ENCODE measurements at places on chromosomes 4 and X. TPM values are rescaled to one million over a fixed set of nuclear protein-coding genes. Genes with fewer than 3 reads are reported as not detected.

SLC9B2 gene
- total RNA-seq: 21.1 TPM

PGRMC1 gene
- 14.9 TPM for total RNA-seq

SMIM10 gene
- not detected for total RNA-seq

TNIP3 gene
- 0.39 TPM for total RNA-seq

ATOH1 gene
- total RNA-seq: not detected

BMP3 gene
- total RNA-seq: not detected

RAB40AL gene
- not detected for total RNA-seq

PNCK gene
- 1.0 TPM for total RNA-seq

TCEAL6 gene
- not detected for total RNA-seq

RAB39B gene
- total RNA-seq: 5.7 TPM

DNA sequence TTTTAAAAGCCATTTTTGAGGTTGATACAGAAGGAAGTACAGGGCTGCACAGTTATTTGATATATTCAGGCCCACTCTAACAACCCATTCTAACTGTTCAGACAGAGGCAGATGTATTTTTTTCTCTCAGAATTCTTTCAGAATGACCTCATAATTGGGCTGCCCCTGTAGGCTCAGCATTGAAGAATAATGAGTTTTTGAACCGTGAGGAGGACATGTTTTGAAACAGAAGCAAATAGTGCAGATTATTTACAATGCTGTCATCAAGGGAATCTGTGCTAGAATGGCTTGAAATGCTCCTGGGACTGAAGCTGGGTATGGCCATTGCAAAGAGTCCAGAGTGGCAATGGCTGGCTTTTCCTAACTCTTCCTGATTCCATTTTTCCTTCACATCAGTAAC, 158.1 kb downstream of the SOX3 start:
- H3K27ac ChIP-seq: no peak overlapping the region
- no peak for DNase-seq
- no peaks in the 10 kb centered on the region for H3K4me1 ChIP-seq
- no peaks in the 10 kb centered on the region for H3K36me3 ChIP-seq
- H3K4me3 ChIP-seq: no peak overlapping the region

- no peak overlapping the region for H3K4me3 ChIP-seq
- no peaks in the 10 kb centered on the region for H3K27me3 ChIP-seq
- H3K4me1 ChIP-seq: no peaks in the 10 kb centered on the region
- no peak overlapping the region for H3K27ac ChIP-seq
- DNase-seq: no peak
Observed at GRCh38 chr4:137946453-137947174, 295.5 kb downstream of the SLC7A11 start.

DNA sequence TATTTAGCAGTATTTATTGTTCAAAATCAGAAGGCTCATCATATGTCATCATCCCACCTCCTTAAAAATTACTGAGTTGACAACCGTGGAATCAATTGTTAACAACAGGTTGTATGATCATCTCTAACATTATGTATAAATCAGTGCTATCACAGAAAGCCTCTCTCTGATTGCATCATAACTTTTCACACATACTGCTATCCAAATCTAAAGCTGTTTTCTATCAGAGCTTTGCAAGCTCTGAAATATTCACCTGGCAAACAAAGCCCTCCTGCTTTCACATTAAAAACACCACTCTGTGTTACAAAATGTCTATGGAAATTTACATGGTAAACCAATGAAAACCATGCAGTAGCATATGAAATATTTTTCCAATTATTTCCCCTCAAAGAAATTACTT, 310.0 kb downstream of the PDGFC start:
- no peak overlapping the region for H3K4me3 ChIP-seq
- no peaks in the 10 kb centered on the region for H3K36me3 ChIP-seq
- DNase-seq: no peak
- no peak overlapping the region for H3K27ac ChIP-seq
- no peaks in the 10 kb centered on the region for H3K4me1 ChIP-seq

DNA sequence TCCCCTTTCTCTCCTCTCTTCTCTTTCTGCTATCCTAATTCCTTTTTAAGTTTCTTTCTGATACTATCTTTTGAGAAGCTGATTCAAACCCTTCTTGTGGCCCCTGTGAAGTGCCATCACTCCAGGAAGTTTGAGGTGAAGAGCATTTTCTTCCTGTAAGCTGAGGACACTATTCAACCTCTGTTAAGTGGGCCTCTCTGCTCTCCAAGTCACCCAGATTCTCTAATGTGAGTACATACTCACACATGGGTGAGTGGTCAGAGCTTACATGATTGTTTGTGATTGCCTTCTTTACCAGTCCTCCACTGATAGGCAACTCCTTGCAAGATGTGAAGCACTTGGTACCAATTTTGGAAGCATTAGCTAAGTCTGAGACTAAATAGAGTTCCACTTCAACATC, 18.4 kb upstream of the SMIM10L2A start:
- H3K27ac ChIP-seq: no peak overlapping the region
- H3K36me3 ChIP-seq: no peaks in the 10 kb centered on the region
- no peaks in the 10 kb centered on the region for H3K27me3 ChIP-seq
- H3K4me3 ChIP-seq: no peak overlapping the region

DNA sequence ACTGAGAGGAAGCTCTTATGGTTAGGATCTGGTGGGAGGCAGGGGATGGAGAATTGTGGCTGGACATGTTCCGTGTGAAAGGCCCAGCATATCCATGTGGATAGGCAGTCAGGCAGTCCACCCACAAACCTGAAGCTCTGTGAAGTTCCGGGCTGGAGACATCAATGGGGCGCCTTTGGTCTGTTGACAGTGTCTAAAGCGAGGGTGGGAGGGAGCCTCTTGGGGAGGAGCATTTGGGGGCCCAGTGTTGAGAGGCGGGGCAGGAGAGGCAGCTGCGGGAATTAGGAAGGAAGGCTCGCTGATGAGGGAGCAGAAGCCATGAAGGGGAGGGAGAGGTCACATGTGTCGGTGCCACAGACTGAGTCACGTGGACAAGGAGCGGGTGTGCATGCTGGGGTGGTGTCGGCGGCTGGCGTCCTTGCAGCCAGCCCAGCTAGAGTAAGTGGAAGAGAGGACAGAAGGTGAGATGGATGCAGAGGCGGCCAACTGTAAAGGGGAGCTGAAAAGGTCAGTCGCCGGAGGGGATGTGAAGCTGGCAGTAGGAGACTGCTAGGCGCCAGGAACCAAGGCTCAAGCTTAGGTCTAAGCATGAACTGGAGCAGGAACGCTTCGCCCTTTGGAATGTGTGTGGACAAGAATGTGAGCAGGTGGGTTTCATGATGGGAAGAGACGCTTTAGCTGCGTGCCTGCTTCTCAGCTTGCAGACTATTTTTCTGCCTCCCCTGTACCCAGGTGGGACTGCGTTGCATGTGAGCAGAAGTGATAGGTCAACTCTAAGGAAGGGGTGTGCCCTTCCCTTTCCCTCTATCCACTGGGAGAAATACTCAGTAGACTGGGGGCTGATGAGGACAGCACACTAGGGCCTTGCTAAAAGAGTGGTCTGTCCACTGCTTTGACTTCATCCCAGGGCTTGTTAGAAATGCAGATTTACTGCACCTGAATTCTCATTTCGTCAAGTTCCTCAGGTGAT, 44.0 kb upstream of the TLR2 start:
- H3K27ac ChIP-seq: no peak overlapping the region
- H3K27me3 ChIP-seq: no peaks in the 10 kb centered on the region
- no peak for DNase-seq
- H3K4me3 ChIP-seq: no peak overlapping the region
- H3K4me1 ChIP-seq: peaks cover 3% of the 10 kb centered on the region

GRCh38 chr4:81180916-81181315, 34.1 kb downstream of the PRKG2 start:
- no peak overlapping the region for H3K27ac ChIP-seq
- H3K27me3 ChIP-seq: no peaks in the 10 kb centered on the region
- no peaks in the 10 kb centered on the region for H3K4me1 ChIP-seq

GRCh38 chr4:93147524-93148212, 680.9 kb upstream of the ATOH1 start:
- H3K4me1 ChIP-seq: no peaks in the 10 kb centered on the region
- H3K4me3 ChIP-seq: no peak overlapping the region
- no peaks in the 10 kb centered on the region for H3K27me3 ChIP-seq
- no peaks in the 10 kb centered on the region for H3K36me3 ChIP-seq
- DNase-seq: no peak

DNA sequence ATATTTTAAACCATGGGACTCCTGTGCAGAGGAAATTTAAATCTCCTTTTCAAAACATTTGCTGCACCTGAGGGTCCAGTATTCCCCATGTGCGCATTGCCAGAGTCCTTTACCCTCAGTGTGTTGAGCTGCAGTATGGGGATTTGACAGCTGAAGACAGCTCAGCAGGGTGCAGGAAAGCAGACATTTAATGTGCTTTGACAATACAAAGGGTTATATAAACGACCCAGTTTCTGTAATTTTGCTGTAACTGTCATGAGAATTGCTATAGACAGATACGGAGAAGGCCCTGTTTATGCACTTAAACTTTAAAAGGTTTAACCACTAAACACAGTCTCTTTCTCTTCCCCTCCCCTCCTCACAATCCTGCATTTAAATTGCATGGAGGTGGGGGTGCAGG, 393.4 kb downstream of the MID1IP1 start:
- DNase-seq: no peak
- H3K4me3 ChIP-seq: no peak overlapping the region
- peaks cover 27% of the 10 kb centered on the region for H3K4me1 ChIP-seq
- no peaks in the 10 kb centered on the region for H3K36me3 ChIP-seq
- H3K27ac ChIP-seq: no peak overlapping the region
- H3K27me3 ChIP-seq: no peaks in the 10 kb centered on the region

- H3K27ac ChIP-seq: no peak overlapping the region
- H3K36me3 ChIP-seq: no peaks in the 10 kb centered on the region
- H3K4me3 ChIP-seq: no peak overlapping the region
- no peak for DNase-seq
- no peaks in the 10 kb centered on the region for H3K27me3 ChIP-seq
Observed at GRCh38 chr4:138562544-138562991, 320.4 kb upstream of the SLC7A11 start.

- no peaks in the 10 kb centered on the region for H3K36me3 ChIP-seq
- H3K4me3 ChIP-seq: no peak overlapping the region
- no peaks in the 10 kb centered on the region for H3K4me1 ChIP-seq
- H3K27ac ChIP-seq: no peak overlapping the region
Observed at GRCh38 chr4:171582961-171583581, 230.1 kb upstream of the GALNTL6 start.

DNA sequence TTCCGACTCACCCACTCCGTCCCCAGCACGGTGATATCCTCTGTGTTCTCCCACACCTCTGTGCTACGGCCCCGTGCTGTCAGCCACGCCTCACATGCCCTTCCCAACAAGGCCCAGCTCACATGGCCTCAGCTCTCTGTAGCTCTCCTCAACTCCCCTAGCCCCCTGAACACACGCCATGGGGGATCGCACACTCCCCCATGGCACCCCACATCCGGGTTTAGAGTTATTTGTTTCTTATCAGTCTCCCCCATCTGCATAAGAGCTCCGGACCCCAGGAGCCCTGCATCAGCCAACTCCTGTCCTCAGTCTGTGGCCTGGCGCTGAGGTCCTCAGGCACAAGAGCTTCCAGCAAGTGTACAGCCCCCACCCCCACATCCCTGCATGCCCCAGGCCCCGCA, 7.0 kb downstream of the C4orf50 start:
- H3K4me1 ChIP-seq: no peaks in the 10 kb centered on the region
- no peak overlapping the region for H3K4me3 ChIP-seq
- H3K27ac ChIP-seq: no peak overlapping the region
- no peaks in the 10 kb centered on the region for H3K36me3 ChIP-seq
- H3K27me3 ChIP-seq: no peaks in the 10 kb centered on the region

- no peak overlapping the region for H3K27ac ChIP-seq
- H3K27me3 ChIP-seq: no peaks in the 10 kb centered on the region
- H3K36me3 ChIP-seq: no peaks in the 10 kb centered on the region
- no peak for DNase-seq
- H3K4me1 ChIP-seq: no peaks in the 10 kb centered on the region
Observed at GRCh38 chr4:5188130-5188529, 136.8 kb downstream of the STK32B start.

DNA sequence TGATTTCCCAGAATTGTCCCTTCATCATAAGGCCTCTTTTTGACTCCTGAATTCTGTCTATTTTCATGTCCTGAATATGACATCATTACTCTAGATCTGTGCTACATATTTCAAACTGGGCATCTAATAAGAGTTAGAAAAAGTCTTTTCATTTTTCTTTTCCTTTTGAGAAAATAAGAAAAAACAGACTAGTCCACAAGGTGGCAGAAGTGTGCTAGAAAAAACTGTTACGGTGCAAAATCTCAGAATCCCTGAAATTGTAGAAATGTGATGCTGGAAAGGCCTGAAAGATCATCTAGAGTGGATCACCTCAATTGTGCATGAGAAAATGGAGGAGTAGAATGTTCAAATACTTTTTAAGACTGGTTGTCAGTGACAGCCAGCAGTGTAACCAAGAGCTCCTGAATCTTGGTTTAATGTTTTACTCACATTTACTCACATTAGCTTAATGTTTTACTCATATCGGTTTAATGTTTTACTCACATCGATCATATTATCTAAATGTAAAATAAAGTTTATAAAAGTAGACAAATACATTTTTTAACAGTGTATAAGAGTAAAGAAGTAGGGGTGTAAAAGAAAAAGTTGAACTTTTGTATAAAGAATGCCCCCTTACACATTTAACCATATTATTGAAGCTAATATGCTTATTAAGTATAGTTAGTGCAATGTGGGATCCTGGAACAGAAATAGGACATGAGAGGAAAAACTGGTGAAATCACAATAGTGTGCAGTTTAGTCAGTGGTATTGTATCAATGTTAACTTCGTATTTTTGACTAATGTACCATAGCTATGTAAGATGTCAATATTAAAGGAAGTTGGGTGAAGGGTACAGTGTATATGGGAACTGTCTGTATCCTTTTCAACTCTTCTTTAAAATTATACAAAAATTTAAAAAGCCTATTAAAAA, 15.2 kb downstream of the ASB11 start:
- H3K4me3 ChIP-seq: no peak overlapping the region
- no peak for DNase-seq
- H3K4me1 ChIP-seq: no peaks in the 10 kb centered on the region
- H3K27ac ChIP-seq: no peak overlapping the region
- no peaks in the 10 kb centered on the region for H3K36me3 ChIP-seq
- no peaks in the 10 kb centered on the region for H3K27me3 ChIP-seq

DNA sequence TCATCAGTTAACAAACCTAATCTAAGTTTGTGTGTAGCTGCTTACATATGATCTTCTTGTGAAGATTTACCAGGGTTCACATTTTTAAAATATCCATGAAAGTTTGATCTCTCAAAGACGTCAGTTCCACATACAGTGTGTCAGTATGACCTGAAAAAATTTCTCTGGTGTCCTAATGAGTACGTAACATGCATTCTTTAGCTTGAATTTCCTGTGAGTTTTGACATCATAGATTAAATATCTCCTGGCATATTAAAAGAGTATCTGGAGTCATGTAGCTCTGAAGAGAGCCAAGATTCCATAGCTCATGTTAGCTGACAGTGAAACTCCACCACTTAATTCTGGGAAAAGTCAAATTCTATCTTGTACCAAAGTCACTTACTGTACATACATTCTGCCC, 43.9 kb upstream of the PDLIM5 start:
- no peaks in the 10 kb centered on the region for H3K4me1 ChIP-seq
- H3K4me3 ChIP-seq: no peak overlapping the region
- H3K27ac ChIP-seq: no peak overlapping the region
- H3K36me3 ChIP-seq: no peaks in the 10 kb centered on the region
- no peak for DNase-seq
- no peaks in the 10 kb centered on the region for H3K27me3 ChIP-seq

DNA sequence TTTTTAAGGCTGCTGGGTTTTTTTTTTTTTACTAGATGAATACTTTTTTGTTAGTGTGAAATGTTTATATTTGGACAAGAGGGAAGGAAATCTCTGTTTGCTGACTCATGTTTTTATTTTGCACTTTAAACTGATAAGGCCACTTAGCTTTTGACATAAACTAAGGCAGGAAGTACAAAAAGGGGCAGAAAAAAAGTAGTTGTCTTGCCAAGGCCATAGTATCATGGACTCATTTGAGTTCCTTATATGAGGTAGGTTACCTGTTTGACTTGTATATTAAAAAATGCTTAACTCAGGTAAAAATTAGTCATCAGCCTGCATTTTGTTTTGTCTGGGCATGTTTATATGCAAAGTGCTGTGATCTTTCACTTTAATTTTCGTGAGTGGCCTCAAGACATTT, 26.0 kb downstream of the SMAD1 start:
- H3K36me3 ChIP-seq: no peaks in the 10 kb centered on the region
- no peaks in the 10 kb centered on the region for H3K4me1 ChIP-seq
